ENCODE measurements at places on chromosomes 1 and 21. TPM values are rescaled to one million over a fixed set of nuclear protein-coding genes. Genes with fewer than 3 reads are reported as not detected.

GRCh38 chr1:2975466-2976179, 45.6 kb upstream of the ACTRT2 start:
- DNase-seq = no peak
- H3K36me3 ChIP-seq = no peaks in the 10 kb centered on the region
- H3K4me3 ChIP-seq = no peak overlapping the region
- no peak overlapping the region for H3K27ac ChIP-seq

GRCh38 chr1:11800391-11800755, 5.4 kb downstream of the MTHFR start:
- DNase-seq = no peak
- no peak overlapping the region for H3K4me3 ChIP-seq
- peaks cover 34% of the 10 kb centered on the region for H3K4me1 ChIP-seq
- H3K27ac ChIP-seq = no peak overlapping the region
- peaks cover 40% of the 10 kb centered on the region for H3K36me3 ChIP-seq

Gene TRIM67
- not detected for total RNA-seq

Gene TNN
- total RNA-seq = not detected

DNA sequence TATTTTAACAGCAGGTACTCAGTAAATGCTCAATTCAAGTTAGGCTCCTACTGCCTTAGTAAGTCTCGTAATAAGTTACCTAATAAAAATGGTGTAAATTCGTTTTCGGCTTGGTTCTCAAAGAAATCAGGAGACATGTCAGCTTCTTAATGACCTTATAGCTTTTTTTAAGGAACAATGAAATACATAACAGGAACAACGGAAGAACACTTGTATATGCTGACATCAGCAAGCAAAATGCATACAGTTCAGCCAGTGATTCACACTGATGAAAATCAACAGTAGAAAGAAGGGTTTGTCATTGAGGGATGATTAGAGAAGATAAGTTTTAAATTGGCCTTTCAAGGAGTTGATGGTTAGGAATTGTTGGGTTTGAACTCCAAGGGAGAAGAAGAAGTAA, 13.3 kb downstream of the RPTN start:
- no peak for DNase-seq
- no peak overlapping the region for H3K4me3 ChIP-seq
- no peaks in the 10 kb centered on the region for H3K4me1 ChIP-seq

Gene WDR64
- 0.21 TPM for total RNA-seq
